NCI-H1694 (cell line): ENCODE measurements at places on chromosomes 4 and X.

DNA sequence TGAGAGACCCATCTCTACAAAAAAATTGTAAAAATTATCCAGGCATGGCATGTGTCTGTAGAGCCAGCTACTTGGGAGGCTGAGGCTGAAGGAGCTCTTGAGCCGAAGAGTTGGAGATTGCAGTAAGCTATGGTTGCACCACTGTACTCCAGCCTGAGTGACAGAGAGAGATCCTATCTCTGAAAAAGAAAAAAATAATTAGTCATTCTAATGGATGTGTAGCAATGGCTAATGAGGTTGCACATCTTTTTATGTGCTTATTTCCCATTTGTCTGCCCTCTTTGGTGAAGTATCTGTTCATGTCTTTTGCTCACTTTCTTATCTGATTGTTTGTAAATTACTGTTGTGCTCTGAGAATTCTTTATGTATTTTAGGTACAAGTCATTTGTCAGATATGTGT is 19.0 kb upstream of the MAML3 start:
- no peak for DNase-seq

DNA sequence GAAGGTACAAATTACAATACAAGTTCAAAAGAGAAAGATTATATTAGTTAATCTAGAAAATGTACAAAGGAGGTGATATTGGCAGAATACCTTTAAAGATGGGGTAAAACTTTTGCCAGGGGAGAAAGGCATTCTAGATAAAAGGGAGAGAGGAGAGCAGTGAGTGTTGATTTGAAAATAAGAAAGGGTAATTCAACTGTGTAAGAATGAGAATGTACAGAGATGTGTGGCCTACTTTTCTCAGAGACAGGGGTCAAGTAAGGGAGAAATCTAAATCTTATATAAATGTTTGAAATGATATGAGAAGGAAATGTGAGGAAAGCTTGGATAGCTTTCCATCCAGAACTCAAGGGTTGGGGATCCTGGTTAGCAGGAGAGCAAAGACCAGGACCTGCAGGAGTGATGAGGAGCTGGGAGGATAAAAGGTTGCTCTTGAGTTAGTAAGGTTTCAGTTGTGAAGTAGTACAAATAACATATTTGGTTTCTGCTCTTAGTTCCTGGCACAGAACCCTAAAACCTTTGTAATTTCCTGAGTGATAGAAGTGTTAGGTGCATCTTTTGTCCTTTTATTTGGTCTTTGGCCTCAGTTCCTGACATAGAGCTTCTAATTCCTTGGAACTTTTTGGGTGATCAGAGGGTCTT is 489.9 kb downstream of the INPP4B start:
- no peak for DNase-seq

- no peak for DNase-seq
These were observed 37.7 kb upstream of the UGT2B7 start for GRCh38 chr4:69058410-69059059.

DNA sequence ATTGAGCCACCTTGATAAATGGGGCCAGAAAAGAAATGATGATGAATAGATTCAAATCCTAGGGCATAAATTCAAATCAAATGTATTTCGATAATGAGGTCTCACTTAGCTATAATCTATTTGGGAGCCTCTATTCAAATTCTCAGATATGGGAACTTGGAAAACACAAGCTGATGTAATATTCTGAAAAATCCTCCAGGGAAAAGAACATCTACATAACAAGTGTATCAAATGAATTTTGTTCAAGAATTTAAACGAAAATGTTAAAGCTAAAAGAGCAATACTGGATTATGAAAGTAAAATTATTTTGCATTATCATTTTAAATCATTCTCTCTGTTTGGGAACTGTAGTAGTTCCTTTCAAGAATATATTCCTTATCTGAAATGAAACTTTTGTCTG is 38.9 kb upstream of the RAP1GDS1 start:
- DNase-seq: no peak

DNA sequence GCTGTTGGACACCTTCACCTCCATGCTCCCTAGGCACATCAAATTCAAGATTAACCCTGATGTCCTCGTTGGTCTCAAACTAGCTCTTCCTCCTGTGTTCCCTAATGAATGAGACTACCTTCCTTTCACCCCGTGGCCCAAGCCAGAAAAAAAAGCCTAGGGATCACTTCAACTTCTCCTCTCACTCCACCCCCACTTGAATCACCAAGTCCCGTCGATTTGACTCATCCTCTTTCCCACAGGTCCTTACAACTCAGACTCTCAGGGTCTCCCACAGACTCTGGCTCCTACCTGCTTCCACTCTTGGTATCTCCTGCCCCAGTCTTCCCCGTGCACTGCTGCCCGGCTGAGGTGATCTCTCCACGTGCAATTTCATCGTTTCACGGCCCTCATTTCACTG is 8.5 kb downstream of the SLC25A43 start:
- DNase-seq: no peak

DNA sequence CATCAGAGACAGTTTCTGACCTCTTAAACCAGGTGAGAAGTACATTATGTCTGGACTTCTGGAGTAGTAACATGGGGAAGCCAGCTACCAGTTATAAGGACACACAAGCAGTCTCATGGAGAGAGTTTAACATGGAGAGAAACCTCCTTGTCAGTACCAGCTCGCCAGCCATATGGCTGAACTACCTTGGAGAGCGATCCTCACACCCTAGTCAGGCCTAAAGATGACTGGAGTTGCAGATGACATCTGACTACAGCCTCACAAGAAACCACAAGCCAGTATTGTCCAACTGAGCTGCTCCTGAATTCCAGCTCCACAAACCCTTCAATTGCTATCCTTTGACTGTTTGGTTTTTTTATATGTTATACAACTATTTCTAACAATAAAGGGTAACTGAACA is 49.8 kb downstream of the PDHA2 start:
- no peak for DNase-seq

DNA sequence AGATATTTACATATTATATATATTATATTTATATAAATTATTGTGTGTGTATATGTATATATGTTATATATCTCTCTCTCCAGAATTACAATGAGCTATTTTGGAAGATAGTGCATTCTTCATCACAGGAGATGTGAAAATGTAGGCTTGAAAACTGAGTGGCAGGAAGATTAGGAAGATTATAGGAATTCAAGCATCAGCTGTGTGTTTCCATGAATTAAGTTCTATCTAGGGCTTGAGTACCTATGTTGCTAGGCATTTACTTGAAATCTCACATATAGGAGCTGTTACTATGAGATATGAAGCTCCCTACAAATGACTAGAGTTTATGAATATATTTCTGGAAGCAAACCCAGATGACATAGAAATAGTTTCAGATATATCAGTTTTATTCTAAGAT is 328.7 kb downstream of the EPHA5 start:
- no peak for DNase-seq

DNA sequence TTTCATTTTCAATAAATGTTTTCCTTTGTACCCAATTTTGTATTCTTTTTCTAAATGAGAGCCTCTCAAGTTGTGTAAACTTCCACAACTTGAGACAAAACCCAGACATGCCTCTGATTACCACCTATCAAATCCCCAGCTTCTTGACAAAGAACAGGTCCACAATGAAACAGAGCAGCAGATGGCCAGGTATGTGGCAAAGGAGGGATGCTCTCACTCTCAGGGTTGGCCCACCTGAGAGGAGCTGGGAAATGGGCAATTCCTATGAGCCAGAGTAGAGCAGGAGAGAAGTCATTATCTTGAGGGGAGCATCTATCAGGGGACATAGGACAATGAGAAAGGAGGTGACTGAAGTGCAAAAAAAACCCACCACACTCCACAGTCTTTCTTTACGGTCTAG is 273.5 kb upstream of the FAM241A start:
- DNase-seq: no peak

DNA sequence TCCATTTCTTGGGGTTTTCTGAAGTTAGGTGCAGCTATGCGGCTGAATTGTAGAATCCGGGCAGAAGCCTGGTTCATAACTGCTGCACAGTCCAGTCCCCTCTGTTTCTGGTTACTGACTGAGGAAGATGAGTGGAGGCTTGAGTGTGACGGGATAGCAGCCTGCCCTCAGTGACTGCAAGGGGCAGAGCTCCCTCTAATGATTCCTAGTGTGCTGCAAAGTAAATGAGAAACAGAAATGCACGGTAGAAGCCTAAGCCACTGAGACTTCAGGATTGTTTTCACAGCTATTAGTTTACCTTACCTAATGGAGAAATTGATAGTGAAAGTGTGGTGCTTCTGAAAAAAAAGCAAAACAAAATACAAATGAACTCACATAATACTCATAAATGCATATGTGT is 189.2 kb downstream of the GPM6A start:
- DNase-seq: no peak

- no peak for DNase-seq
These were observed 1.2 kb downstream of the GNPDA2 start for GRCh38 chr4:44725166-44725565.

- no peak for DNase-seq
These were observed 34.7 kb downstream of the LUZP4 start for GRCh38 chrX:115324194-115324593.

DNA sequence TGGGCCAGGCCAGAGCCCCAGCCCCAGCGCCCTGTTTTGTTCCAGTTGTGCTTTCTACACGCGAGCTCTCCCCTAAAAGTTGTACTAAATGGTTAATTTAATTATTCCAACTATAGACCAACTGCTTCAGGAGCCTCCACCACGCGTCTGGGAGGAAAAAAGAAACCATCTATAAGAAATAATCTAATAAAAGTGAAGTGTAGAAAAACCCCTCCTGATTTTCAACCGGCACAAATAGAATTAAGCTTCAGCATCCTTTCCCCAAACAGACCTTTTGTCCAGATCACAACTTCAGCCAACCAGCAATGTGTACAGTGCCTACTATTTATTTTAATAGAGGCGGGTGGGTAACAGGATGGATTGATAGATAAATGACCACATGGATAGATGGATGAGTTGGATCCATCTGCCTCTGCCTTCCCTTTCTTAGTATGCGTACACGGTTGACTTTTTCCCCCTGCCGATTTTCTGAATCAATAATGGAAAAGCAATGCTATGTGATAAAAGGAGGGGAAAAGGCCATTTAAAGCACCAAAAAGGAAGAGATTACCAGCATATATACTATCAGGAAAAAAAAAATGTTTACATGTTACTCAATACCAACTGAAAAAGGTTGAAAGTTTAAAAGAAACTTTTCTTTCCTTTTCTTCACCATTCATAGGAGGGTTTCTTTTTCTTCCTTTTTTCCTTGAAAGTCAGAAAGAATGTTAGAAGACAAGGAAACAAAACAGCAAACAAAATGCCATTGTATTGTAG is 3.7 kb upstream of the PHOX2B start:
- no peak for DNase-seq

GRCh38 chr4:184544788-184545409 is 70.5 kb upstream of the IRF2 start:
- DNase-seq: no peak

DNA sequence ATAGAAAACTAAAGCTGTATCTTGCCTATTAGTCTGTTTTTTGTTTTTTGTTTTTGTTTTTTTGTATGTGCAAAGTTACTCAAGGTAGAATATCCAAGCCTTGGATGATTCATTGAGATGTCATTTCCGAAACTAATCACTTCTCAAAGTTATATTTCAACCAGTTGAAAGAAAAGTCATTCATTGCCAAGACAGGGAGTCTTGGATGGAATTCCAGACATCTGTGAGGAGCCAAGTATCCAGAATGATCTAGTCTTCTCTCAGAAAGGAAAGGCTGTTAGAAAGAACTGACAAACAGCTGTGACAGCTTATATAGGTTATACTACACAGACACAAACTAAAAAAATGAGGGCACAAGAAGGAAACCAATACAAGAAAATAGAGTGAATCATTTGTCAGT is 141.1 kb upstream of the NDST3 start:
- DNase-seq: no peak

GRCh38 chrX:9899640-9900111 is 67.5 kb upstream of the CLDN34 start:
- no peak for DNase-seq

GRCh38 chr4:140300271-140300970 is 73.0 kb upstream of the SCOC start:
- DNase-seq: no peak

- DNase-seq: no peak
These were observed 83.8 kb downstream of the FAM53A start for GRCh38 chr4:1600211-1600780.

- DNase-seq: no peak
These were observed 591.4 kb upstream of the PCDH10 start for GRCh38 chr4:132557660-132558059.

- DNase-seq: no peak
These were observed 123.2 kb downstream of the TRIML1 start for GRCh38 chr4:188262464-188262863.

GRCh38 chr4:52010986-52011385 is 9.2 kb downstream of the LRRC66 start:
- DNase-seq: no peak

GRCh38 chr4:151955721-151956380 is 195.0 kb upstream of the GATB start:
- no peak for DNase-seq

DNA sequence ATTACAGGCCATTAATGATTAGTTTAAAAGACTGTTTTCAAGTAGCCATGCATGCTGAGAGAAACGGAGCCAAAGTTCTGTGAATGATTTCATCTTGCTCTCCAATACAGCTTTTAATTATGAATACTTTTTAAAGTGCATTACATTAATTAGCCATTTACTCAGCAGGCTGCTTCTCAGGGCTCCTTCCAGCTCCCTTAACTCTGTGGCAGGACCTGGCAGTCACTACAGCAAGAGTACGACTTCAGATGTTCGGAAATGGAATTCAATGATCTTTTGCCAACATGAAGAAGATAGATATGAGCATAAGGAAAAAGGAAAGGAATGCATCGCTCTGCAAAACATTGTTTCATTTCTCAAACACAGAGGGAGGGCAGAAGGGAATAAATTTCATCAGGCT is 987.2 kb downstream of the PDHA2 start:
- DNase-seq: no peak

GRCh38 chr4:107213410-107213809 is 177.3 kb upstream of the DKK2 start:
- no peak for DNase-seq

GRCh38 chrX:79371101-79371500 is 4.0 kb upstream of the ITM2A start:
- no peak for DNase-seq

GRCh38 chr4:23023121-23023520 is 330.4 kb downstream of the GBA3 start:
- DNase-seq: peak; percentile 11

DNA sequence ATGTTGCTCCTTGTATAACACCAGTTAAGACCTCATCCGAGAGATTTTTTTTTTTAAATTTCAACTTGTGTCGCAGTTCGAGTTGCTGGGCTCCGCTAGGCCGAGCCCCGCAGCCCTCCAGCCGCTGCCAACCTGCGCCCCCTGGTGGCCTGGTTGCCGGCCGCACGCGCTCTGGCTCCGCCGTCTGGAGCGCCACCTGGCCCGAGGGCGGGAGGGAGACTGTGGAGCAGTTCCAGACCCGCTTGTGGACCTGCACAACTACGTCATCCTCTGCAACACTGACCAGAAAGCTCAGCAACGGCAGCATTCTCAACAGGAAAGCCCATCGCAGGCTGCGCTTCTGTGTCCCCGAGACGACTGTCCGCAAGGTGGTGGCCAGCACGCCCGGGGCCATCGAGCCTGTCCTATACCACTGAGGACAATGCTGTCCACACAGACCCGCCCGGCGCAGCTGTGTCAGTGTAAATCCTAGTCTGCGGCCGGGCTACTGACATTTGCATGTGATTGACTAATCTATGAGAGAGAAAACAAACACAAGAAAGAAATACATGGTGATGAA is 39.1 kb downstream of the ARL9 start:
- peak; percentile 49 for DNase-seq

GRCh38 chr4:159308566-159309340 is 205.9 kb downstream of the RAPGEF2 start:
- no peak for DNase-seq
